Smooth muscle cell of the coronary artery (primary cell): ENCODE measurements at places on chromosomes 16 and 17. TPM values are rescaled to one million over a fixed set of nuclear protein-coding genes. Genes with fewer than 3 reads are reported as not detected.

CALB2 gene
- total RNA-seq, result 0.08 TPM in 1 of 2 replicates, not detected in the other

MT1M gene
- 2.0 and 9.5 TPM in 2 replicates for total RNA-seq

GP1BA gene
- not detected in 2 replicates for total RNA-seq

SEPHS2 gene
- total RNA-seq, result 12.4 and 19.2 TPM in 2 replicates

C16orf74 gene
- total RNA-seq, result 0.82 and 6.0 TPM in 2 replicates

UMOD gene
- not detected in 2 replicates for total RNA-seq

PRSS8 gene
- not detected in 2 replicates for total RNA-seq

LRRC59 gene
- 98.9 and 209 TPM in 2 replicates for total RNA-seq

DOC2B gene
- not detected in 2 replicates for total RNA-seq

MARVELD3 gene
- not detected in 2 replicates for total RNA-seq

KCNJ16 gene
- total RNA-seq, result not detected in 2 replicates

PSMC3IP gene
- total RNA-seq, result 2.8 and 3.7 TPM in 2 replicates

IGFALS gene
- under 0.01 TPM in 2 replicates for total RNA-seq

GRAPL gene
- 0.15 and 0.47 TPM in 2 replicates for total RNA-seq

CPHXL2 gene
- total RNA-seq, result not detected in 2 replicates

SPIRE2 gene
- total RNA-seq, result 0.30 and 2.7 TPM in 2 replicates

DNAH9 gene
- under 0.01 TPM in 1 of 2 replicates, not detected in the other for total RNA-seq
